ENCODE measurements at places on chromosomes 16 and 17.
A peak's percentile ranks its signal among the peaks of the same experiment; 100 is the strongest.

DNA sequence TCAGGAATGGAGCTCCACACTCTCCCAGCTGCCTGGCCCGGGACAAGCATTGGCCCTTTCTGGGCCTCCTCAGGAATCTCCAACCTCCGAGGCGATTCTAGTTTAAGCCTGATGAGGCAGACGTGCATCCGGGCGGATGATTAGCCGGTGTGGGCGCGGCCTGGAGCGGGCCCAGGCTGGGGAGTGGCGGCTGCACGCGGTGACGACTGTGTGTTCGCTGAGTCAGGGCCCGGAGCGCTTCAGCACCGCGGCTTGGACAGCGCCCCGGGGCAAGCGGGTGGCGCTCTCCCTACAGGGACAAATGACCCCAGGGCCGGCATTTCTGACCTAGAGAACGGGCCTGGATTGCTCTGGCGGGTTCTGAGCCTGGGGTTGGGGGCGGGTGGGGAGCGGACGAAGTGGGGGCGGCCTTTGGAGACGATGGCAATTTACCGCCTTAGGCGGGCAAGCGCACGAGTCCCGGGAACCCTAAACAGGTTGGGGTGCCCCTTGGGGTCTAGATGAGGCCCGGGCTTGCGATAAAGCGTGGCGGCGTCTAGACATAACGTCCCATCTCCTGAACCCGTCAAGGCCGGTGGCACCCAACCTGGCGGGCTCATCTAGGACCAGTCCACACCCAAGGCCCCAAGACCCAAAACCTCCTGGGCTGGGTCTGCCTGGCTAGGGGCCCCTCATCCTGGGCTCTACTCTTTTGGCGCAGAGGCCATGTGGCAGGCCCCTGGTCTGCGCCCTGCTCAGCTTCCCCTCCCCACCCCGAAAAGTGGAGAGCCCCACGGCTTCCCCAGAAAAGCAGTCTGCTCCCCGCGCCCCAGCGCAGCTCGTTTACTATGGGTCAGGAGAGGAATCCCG lies 22.3 kb upstream of the ZNHIT3 start:
- DNase-seq, result no peak

GRCh38 chr16:69922200-69922599 lies 28.9 kb upstream of the CLEC18A start:
- DNase-seq, result no peak

GRCh38 chr16:25106567-25107465 lies 4.7 kb upstream of the LCMT1 start:
- DNase-seq, result peak; percentile 36

- DNase-seq, result no peak
Observed at GRCh38 chr17:55322453-55322985, 57.8 kb downstream of the HLF start.

DNA sequence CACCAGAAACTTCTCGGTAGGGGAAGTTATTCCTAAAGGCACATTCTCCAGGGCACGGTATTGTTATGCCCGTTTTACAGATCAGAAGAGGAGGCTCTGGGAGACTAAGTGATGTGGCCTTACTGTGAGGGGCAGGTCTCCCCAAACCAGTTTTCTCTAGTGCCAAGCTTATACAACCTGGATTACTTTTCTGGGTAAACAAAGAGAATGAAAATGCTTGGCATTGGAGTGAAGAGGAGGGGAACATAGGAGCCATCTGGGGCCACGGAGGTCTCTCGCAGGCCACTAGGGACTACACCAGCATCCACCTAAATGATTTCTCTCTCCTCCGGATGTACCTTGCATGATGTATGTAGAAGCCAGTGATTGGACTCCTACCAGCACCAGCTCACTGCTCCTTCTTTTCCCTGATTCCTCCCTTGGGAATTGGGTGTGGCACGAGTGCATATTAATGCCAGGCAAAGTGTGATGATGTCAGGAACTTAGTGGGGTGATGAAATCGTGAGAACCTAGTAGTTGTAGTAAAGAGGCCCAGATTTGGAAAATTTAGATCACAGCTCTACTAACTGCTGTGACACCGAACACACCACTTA lies 674 bp downstream of the TOM1L1 start:
- DNase-seq, result peak; percentile 31

DNA sequence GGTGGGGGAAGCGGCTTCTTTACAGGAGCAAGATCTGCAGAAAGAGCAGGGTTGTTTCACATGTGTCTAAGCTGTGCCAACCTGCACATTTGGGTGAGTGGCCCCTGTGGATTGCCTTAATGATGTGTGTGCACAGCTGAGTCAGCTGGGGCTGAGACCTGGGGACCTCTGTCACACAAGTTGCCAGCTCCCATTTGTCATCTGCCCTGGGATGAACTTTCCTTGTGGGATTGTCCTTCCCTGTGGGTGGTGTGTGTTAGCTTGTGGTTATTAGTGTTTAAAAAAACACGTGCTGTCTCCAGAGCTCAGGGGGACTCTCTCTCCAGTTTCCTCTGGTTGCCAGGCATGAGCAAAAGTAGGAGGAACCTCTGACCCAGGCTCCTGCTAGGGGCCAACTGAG lies 400.5 kb upstream of the CCL2 start:
- DNase-seq, result no peak

- no peak for DNase-seq
Observed at GRCh38 chr17:75009139-75009724, 3.2 kb upstream of the MRPL58 start.

GRCh38 chr17:62562656-62563055 lies 64.8 kb upstream of the MRC2 start:
- peak; percentile 40 for DNase-seq

DNA sequence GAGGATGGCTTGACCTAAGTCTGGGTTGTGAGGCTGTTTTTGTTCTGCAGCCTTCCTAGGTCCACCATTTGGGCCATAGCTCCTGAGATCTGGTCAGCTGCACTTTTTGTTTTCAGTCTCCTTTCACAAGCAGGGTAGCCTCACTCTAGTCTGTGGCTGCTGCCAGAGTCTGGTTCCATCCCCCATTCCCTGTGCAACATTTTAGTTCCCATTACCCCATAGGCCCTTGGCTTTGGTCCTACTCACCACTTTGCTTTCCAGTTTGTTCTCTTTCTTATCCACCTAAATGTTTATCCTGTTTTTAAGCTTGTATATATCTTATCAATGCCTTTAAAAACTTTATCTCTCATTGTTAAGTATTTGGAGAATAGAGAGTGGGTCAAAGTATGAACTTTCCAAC lies 6.5 kb upstream of the XYLT2 start:
- no peak for DNase-seq

GRCh38 chr17:72334205-72334604 lies 213.4 kb downstream of the SOX9 start:
- DNase-seq, result no peak

GRCh38 chr17:15657868-15658267 lies 26.2 kb downstream of the TRIM16 start:
- no peak for DNase-seq

DNA sequence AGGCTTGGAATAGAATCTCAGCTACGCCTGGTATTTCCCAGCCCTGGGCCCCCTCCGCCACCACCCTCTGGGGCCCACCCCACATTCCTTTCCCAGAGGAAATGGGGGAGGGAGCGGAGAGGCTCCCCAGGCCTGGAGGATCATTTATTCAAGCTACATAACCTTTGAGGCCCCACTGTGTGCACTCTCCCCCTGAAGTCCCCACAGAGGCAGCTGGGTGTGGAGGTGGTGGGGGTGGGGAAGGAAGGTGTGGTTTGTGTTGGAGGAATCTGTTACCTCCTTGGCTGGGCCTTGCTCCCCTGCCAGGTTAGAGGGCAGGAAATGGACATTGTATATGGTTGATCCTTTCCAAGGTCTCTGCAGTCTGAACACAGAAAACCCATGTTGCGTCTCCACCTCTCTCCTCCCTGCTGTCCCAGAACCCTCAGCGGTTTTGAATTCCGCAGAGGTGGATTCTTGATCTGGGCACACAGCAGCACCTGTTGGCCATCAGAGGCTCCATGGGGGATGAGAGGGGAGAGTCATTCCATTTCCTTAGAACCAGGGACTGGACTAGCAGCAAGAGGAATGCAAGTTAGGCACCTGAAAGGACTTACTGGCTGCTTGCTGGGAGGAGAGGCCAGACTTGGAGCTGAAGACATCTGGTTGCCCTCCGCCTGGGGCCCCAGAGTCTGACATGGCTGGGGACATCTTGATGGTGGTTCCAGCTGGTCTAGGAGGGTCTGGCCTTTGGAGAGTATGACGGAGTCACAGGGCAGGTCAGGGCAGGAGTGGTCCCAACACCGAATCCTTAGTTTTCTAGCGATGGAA lies 23.0 kb downstream of the ARHGAP23 start:
- peak; percentile 81 for DNase-seq

- no peak for DNase-seq
Observed at GRCh38 chr17:39096508-39097149, 54.8 kb downstream of the PLXDC1 start.

DNA sequence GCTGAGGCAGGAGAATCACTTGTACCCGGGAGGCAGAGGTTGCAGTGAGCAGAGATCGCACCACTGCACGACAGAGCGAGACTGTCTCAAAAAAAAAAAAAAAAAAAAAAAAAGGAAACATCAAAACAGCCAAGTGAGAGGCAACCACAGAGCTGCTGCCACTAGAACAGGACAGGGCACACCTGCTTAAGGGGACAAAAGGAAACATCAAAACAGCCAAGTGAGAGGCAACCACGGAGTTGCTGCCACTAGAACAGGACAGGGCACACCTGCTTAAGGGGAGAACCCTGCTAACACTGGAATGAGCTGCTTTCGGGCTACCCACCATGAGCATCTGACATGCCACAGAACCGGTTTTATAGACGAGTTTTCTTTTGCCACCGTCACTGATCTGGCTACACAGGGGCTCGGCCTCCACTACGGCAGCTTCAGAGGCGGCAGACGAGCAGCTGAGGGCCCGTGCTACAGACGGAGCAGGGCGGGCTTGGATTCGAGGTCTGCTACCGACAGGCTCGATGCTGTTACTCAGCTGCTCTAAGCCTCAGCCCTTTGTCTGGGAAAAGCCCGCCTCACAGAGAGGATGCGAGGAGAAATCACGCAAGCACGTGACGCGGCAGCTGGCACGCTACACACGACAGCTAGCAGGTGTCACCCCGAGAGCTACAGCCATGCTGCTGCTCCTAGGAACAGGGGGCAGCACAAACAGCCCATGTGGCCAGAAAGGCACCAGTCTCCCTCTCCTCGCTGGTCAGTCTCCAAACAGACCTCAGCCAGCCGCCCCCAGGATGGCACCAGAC lies 2.0 kb downstream of the P4HB start:
- no peak for DNase-seq

DNA sequence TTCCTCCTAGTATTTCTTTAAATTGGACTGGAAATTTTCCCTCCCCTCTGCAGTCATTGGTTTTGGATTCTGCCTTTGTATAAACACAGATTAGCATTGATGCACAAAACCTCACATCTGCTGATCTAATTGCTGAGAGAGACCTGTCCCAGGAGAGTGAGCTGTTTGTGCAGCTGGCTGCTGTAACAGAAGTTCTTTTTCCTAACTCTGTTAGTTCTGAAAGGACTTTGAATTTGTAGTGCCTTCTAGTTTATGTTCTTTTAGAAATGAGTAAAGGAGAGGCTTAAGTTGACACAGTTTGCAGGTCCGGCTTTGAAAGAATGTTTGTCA lies 45.2 kb upstream of the KPNB1 start:
- no peak for DNase-seq

Data from SW 1271 (cell line).